ENCODE measurements at places on chromosomes 11 and 22.

- no peak for DNase-seq
These were observed 134.2 kb downstream of the CCDC81 start for GRCh38 chr11:86508604-86509587.

GRCh38 chr22:22171357-22172218, 73.0 kb upstream of the VPREB1 start:
- DNase-seq, result no peak

- DNase-seq, result no peak
These were observed 5.8 kb downstream of the CARS1 start for GRCh38 chr11:3051196-3052108.

DNA sequence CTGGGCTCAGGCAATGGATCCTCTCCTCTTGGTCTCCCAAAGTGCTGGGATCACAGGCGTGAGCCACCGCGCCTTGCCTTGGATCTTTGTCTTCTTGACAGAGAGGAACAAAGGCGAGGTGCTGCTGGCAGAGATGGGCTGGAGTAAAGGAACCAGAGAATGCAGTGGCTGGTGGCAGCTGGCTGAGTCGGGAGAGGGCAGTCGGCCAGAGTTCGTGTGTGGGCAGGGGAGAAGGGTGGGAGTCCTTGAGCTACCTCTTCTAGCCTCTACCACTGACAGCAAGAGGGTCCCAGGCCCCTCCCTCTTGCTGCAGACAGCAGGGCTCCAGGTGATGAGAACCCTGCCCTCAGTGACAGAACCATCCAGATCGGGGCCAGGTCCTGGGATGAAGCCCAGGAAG, 86.2 kb upstream of the LINC01488 start:
- DNase-seq, result no peak

- no peak for DNase-seq
These were observed 82.2 kb upstream of the SEPTIN5 start for GRCh38 chr22:19631899-19632667.

DNA sequence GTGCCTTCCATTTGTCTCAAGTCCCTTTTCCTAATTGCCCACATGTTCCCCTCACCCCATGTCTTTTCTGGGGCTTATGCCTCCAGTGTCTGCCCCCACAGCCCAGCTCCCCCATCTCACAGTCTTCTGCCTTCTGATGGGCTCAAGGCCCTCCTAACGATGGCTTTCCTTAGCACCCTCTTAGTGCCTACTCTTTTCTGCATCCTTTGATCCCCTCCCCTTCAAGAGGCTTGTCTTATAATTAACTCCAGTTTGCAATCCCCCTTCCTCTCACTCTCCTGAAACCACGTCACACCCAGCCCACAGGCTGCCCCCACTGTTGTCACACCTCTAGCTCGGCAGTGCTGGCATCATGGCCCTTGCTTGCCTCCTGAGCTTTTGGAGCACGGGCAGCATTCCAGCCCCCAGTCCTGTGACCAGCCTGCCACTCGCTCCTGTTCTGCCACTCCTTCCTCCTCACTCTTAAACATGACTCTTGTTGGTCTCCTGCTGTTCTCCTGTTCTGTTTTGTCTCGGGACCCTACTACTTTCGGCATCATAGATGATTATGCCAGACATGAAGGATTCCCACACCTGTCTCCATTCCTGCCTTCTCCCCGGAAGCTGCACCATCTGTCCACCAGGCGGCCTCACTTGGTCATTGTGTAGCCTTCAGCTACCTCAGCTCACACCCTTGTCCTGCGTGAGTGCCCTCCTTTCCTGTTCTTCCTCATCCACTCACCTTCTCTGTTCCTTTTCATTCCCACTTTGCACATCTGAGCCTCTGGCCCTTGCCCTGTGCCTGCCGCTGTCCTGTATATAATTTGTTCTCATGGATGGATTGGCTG, 26.1 kb downstream of the UBE2L3 start:
- DNase-seq, result no peak

DNA sequence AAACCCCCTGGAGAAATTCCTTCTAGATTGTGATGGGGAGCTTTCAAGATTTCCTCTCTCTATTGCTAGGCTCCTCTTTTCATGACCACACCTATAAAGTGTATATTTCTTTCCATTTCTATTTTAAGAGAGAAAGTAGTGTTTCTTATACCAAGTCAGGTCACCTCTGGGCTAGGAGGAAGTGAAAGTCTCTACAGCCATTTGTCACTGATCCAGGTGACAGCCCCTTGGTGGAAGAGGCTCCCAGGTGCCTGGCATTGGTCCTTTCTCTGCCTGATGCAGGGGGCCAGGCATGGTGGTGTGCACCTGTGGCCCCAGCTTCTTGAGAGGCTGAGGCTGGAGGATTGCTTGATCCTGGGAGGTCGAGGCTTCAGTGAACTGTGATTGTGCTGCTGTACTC, 64.7 kb downstream of the DHCR7 start:
- DNase-seq, result no peak

DNA sequence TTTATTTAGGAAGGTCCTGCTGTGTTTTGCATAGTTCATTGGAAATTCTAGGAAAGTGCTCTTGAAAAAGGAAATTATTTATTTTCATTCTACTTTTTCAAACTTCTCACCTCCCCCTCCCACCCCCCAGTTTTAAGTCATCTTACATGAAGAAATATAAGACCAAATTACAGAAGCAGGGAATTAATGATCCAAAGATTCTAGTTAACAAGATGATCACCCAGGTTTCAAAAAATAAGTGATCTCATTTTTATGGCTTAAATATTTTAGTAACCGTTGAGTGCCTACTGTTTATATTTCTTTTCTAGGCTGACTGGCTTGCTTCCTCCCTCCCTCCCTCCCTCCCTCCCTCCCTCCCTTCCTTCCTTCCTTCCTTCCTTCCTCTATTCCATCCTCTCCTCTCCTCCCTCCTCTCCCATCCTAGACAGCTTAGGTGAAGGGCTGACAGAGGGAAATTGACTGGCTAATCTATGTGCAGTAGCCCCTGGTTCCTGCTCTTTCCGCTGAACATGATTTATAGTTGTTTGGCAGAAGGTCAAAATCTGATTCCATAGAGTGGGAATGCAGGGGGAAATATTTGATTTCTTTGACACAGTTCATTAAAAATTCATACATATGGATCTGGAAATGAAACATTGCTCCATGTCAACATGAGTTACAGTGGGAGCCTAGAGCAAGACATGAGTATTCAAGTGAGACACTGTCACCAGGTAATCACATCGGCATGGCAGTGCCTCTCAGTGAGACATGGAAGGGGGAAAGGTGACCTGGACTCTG, 123.4 kb downstream of the COMMD9 start:
- DNase-seq, result no peak

DNA sequence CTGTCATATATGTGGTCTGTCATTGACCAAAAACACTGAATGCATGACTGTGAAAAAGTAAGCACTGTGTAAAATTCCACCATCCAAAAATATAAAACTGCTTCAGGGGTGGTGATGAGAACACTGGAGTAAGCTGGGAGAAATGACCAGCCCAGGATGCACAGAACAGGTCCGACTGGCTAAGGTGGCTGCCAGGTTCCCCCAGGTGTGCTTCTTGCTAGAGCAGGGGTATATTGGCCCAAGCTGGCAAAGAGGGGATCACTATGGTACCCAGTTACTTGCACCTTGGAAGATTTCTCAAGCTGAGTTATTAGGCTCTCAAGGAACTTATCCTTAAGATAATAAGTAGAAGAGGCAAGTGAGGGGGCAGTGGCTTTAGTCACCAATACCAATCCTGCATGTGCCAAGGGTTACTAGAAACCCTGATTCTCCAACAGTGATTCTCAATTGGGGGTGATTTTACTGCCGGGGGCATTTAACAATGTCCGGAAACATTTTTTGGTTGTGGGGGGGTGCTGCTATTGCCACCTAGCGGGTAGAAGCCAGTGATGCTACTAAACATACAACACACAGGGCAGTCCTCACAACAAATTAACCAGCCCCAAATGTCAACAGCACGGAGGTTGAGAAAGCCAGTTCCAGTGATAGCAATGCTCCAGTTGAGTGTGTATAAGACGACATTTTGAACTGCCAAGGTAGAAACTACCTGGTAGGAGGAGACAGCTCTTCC, 15.7 kb downstream of the SNU13 start:
- DNase-seq, result no peak

DNA sequence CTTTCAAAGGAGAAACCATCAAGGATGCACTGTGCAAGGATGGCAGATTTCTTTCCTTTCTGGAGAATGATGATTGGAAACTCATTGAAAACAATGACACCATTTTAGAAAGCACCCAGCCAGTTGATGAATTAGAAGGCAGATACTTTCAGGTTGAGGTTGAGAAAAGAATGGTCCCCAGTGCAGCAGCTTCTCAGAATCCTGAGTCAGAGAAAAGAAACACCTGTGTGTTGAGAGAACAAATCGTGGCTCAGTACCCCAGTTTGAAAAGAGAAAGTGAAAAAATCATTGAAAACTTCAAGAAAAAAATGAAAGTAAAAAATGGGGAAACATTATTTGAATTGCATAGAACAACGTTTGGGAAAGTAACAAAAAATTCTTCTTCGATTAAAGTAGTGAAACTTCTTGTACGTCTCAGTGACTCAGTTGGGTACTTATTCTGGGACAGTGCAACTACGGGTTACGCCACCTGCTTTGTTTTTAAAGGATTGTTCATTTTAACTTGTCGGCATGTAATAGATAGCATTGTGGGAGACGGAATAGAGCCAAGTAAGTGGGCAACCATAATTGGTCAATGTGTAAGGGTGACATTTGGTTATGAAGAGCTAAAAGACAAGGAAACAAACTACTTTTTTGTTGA, 9.8 kb downstream of the FAM111A start:
- no peak for DNase-seq

- no peak for DNase-seq
These were observed 39.8 kb upstream of the TOP3B start for GRCh38 chr22:22022255-22022840.

DNA sequence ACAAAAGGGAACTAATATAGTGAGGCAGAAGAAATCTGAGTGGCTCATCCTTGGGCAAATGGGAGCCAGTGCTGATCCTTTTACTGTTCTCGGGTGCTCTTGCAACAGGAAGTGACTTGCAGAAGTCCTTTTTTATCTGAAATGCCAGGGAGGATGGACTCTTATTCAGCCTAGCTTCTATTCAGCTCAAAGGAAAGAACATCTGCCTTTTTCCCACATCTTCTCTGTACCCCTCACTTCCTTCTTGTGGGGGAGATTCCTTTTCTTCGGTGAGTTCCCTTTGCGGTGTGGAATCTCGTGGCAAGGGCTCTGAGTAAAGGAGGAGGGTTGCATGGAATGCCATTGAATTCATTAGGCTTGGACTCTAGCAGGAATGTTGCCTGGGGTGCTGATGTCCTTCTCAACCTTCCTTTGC, 76.2 kb downstream of the ZBTB16 start:
- DNase-seq, result no peak

GRCh38 chr11:64608046-64608445, 17.0 kb downstream of the SLC22A12 start:
- DNase-seq, result no peak

GRCh38 chr11:89537936-89538335, 46.8 kb upstream of the NOX4 start:
- DNase-seq, result no peak

DNA sequence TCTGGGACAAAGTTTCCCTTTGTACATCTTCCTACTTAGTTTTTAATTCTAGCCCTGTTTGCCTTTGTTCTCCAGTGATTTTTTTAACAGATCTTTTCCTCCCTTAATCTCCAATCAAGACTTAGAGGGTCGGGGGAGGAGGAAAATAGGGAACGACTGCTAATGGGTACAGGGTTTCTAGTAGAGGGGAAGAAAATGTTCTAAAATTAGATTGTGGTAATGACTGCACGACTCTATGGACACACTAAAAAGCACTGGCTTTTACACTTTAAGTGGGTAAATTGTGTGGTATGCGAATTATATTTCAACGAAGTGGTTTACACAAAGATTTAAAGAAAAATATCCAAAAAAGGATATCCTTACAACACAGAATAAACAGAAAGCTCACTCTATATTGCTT, 110.0 kb upstream of the SPON1 start:
- DNase-seq, result no peak

- no peak for DNase-seq
These were observed 27.9 kb downstream of the RPL3 start for GRCh38 chr22:39291523-39291922.

- DNase-seq, result no peak
These were observed 15.7 kb upstream of the FBXO3 start for GRCh38 chr11:33790040-33790439.

- no peak for DNase-seq
These were observed 7.1 kb upstream of the ATG16L2 start for GRCh38 chr11:72807021-72807693.

GRCh38 chr11:67410984-67411784, 4.3 kb upstream of the CARNS1 start:
- no peak for DNase-seq

- DNase-seq, result no peak
These were observed 64.6 kb downstream of the EXT2 start for GRCh38 chr11:44159848-44160721.

- DNase-seq, result no peak
These were observed 16.0 kb upstream of the FEZ1 start for GRCh38 chr11:125512106-125512505.

DNA sequence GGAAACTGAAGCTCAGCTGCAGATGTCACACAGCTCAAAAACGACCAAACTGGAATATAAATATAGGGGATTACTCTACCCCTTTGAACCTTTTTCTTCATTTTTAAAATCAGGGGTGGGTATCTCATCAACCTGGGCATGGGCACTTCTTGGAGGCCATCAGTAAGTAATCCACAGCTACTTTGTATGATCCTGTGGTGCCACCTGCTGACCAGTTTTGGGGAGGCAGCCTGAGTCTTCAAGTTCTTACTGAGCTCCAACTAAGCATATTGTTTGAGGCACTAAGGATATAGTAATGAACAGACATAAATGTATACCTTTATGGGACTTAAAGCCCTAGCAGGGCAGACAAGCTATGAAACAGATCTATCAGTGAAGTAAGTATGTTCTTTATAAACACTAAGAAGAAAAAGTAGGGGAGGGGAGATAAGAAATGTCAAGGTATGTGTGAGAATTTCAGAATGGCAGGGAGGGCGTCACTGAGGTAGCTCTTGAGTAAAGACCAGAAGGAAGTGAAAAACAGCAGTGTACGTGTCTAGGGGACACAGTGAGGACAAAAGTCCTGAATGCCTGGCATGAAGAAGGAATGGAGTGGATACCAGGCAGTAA, 18.4 kb downstream of the TUB start:
- DNase-seq, result peak; percentile 49

GRCh38 chr11:121589946-121590537, 137.3 kb upstream of the SORL1-AS1 start:
- no peak for DNase-seq

DNA sequence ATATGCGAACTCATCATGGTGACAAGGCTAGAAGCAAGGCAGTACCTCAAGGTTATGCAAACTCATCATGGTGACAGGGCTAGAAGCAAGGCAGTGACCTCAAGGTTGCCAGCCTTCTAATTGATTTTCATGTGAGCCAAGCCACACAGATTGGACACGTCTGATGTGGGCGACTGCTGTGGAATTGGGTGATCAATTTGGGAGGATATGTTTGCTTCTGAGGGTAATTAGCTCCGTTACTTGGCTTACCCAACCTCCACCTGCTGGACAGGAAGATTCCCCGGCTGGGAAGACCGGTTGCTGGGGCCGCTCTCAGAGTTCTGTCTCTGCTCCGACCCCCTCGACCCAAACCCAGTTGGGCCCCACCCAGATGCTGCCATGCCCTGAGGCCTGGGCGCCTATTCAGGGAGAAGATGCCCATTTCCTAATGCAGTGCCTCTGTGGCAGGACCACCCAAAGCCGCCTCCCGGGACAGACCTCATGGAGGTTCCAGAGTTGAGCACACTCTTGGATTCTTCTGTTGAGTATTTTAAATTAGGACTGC, 69.9 kb upstream of the SHANK2 start:
- DNase-seq, result no peak
